Colonic mucosa (tissue), 4 donors: ENCODE measurements at places on chromosomes 7 and 10.
A peak's percentile ranks its signal among the peaks of the same experiment; 100 is the strongest.

DNA sequence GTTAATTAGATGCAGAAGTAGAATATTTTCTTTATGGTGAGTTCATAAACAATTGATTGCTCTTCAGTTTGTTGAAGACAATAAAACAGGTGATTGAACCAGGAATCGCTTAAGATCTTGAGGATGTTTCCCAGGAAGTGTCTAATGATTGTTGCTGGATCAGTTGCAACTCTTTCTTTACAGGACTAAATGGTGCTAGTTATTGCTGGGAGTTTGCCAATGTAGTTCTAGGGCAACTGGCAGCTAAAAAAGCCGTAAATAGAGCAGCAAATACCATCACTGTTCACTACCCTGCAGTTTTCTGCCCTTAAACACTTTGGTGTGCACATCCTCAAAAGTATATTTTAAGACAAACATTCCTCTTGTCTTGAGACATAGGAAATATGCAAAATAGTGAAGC is 119.2 kb upstream of the ANK3 start:
- DNase-seq = no peak

DNA sequence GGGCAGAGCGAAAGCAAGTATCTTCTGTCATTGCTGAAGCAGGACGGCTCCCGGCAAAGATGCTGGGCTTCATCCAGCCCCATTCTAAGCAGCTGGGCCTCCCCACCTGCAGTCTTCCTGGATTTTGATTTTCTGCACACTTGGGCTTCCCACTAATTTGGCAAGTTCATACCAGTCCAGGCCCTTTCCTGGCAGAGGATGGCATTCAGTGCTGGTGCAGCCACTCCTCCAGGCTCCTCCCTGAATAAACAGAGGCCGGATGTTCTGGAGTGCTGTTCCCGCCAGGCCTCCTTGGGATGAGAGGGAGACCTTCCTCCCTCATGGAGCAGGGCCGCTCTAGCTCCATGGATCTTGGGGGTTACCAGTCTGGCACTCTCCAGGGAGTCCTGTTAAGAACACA is 3.4 kb downstream of the BAG3 start:
- peak; percentile 83 for DNase-seq

DNA sequence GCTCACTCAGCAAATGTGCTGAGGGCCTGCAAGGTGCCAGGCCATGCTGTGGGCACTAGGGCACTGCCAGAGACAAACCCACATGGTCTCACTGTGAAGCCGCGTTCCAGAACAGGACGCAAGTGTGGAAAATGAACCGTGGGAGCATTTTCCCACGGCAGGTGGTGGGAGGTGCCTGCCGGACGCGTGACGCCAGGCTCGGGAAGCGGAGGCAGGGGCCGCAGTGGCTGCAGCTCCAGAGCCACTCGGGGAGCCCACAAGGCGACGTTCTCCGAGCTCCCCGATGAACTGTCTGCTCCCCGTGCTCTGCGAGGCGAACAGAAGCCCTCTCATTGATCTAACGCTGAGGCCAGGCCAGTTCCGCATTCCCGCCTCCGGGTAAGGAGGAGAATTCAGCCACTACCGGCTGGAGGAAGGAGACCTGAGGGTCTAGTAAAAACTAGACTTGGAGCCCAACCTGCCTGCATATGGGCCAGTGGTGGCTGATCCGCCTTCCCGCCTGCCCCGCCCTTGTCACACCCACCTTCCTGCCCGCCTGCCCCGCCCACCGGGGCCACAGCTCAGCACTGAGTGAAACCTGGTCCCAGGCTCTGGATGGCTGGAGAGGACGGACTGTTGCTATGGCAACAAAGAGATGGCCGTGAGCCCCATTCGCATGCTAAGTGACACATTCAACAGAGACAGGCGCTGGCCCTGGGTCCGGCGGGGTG is 13.1 kb downstream of the ADGRA1 start:
- DNase-seq = peak; percentile 31

DNA sequence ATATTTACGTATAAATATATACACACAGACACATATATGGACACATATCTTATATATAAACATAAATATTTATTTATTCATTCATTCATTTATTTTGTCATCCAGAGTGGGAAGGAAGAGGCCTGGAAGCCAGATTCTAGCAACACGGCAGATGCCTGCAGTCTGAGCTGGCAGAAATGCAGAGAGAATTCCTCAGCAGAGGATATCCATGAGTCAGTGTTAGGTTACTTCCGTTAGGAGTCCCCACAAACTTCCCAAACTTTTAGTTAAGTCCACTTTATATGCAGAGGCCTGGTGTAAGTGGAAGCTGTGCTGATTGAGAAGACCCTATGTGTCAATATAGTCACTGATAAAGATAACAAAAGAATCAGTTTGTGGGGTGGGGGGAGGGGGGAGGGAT is 89.6 kb downstream of the PPP1R17 start:
- no peak for DNase-seq

DNA sequence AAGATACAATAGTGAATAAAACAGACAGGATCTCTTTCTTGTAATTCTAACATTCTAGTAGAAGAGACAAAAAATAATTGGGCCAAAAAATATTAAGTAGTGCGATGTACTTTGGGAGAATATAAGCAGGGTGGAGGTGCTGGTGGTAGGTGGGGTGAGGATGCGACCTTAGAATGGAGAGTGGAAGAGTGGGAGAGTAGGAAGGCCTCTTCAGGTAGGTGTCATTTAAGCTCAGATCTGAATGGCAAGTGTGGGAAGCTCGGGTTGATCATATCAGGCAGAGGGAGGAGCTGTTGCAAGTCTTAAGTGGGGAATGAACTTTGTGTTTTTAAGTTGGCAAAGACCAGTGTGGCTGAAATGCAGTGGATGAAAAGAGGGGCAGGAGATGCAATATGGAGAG is 3.8 kb upstream of the IFRD1 start:
- DNase-seq = no peak

DNA sequence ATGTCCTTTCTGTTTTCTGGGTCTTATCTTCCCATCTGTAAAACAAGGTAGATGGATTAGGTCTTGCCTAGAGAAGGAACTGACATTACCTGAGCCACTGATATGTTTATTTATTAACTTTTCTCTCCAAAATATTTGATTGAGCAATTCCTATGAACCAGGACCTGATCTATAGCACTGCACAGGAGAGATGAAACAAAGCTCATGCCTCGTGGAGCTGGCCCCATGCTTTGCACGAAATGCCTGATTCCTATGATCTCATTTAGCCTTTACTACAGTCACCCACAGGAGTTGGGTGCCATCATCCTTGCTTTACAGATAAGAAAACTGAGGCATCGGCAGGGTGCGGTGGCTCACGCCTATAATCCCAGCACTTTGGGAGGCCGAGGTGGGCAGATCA is 48.2 kb upstream of the ZMIZ1 start:
- DNase-seq = no peak

- no peak for DNase-seq
Measured at GRCh38 chr7:69564454-69565417, 33.5 kb upstream of the AUTS2 start.

DNA sequence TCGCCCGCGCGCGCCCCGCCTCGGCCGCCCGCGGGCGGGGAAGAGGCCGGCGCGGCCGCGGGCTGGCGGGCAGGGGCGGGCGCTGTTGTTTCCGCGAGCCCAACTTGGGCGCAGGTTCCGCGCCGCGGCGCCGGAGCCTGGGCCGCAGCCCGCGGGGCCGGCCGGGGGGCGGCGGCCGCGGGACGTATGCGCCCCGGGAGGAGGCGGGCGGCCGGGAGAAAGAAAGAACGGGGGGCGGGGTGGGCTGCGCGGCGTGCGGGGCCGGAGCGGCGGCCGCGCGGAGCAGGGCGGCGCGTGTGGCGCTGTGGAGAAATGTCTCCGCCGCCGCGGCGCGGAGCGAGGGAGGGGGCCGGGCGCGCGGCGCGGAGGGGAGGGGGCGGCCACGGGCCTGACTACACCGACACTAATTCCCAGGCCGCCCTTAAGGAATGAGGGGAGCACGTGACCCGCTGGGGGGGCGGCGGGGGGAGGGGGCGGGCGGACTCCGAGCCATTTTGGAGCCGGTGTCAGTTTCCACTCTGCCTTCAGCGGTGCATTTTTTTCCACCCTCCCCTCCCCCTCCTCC is at the start of gene BMI1:
Gene BMI1 (plus strand): TSS at position 509 of the 565 bp plus-strand sequence. CDS start 5,351 bp downstream, outside the sequence.
- peak; percentile 81 for DNase-seq

GRCh38 chr7:118644346-118644745 is 419.8 kb downstream of the ANKRD7 start:
- DNase-seq = no peak

DNA sequence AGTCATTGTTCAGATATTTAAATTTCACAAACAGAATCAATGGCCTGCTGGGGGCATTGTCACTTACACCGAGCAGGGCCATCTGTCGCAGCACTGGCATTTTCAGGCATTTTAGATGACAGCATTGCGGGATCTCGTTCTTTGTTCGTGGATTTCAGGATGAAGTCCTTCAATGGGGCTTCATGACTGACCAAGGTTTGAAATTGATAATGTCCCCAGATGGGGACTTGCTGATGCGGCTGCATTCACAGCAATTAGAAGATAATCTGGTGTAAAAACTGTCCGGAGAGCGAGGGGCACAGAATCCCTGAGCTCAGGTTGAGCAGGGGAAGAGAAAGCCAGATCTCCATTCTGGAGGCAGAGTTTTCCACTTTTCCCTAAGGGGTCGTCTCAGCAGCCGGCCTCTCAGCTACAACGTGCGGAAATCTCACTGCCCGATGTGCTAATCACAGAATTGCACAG is 1.9 kb upstream of the C7orf33 start:
- no peak for DNase-seq

DNA sequence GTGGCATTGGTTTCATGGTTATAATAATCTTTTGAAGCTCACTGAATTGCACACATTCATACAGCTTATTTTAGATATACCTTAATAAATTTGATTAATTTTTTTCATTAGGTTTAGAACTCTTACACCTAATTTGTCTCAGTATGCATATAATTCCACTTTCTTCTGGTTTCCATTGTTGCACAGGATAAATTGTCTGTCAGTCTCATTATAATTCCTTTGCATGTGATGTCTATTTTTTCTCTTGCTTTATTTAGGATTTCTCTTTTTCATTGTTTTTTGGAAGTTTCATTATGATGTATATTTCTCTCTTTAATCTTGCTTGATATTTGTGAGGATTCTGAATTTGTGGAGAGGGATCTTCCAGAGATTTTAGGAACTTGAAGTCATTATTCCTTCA is 84.7 kb downstream of the ARL5B start:
- no peak for DNase-seq

DNA sequence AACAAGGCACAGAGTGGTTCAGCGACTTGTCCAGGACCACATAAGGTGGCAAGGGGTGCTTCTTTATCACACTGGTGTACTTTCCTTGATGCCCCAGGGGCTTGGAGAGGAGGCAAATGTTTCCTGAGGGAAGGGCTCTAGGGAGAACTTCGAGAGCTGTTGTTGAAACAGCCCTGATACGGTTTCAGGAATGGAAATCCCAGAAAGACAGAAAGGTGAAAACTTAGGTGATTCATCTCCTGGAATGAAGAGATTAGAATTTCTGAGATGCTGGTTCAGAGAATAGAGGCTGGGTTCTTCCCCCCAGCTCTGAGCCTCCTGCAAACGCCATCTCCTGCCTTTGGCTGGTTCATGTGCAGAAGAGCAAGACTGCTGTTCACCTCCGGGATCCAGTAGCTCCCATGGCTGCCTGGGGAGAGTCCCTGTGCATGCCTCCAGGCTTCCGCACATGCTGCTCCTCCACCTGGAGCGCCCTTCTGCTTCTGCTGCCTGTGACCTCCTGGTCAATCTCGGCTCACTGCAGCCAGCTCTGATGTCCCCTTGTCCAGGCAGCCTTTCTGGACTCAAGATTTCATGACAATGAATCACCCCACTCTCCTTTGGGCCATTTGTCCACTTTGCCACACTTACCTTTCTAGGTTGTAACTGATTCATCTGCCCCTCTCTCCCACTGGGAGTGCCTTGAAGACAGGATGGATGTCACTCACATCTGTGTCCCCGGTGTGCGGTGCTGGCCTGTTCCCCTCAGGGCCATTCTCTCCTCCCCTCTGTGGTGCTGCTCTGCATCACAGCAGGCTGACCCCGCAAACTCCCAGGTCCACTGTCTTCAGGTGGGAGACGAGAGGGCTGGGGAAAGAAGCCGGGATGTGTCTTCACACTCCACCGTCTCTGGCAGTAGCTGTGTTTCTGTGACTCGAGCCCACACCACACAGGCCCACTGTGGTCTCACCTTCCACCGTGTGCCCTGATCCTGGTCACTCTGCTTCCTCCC is 3.6 kb upstream of the CDH23 start:
- no peak for DNase-seq

- no peak for DNase-seq
Measured at GRCh38 chr7:37604078-37604477, 79.5 kb upstream of the GPR141 start.

DNA sequence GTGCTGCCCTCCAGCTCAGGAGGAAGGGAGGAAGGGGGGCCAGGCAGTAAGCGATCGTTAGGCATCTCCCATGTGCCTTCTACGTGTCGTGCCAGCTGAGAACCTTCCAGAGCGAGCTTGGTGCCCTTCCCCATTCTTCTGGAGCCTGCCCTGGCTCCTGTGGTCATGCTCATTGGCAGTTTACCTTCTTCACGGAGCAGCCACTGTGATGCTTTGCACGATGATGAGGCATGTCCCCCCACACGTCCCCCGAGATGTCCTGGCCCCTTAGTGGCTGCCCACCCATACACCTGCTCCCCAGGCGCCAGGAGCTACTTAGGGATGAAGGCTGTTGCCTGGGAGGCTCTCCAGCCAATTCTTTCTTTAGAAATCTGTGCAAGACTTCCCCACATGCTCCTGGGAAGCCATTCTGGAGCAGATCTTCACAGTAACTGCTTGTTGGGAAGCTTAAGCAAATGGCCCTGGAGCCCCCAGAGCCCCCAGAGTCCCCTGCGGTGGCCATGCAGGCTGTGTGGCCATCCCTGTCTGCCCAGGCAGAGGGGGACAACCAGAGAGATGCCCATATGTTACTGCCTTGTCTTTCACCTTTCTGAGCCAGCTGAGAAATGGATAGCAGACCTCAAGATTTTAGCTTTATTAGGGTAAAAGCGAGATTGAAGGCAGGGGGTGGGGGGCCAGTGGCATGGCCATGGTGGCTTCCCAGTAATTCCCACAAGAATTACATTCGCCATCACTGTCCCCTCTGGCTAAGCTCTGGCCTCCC is 199.0 kb downstream of the EBF3 start:
- DNase-seq = peak; percentile 7

GRCh38 chr10:127243490-127244272 is 47.3 kb upstream of the INSYN2A start:
- DNase-seq = peak; percentile 58
